ENCODE measurements at places on chromosomes 5 and 9.

DNA sequence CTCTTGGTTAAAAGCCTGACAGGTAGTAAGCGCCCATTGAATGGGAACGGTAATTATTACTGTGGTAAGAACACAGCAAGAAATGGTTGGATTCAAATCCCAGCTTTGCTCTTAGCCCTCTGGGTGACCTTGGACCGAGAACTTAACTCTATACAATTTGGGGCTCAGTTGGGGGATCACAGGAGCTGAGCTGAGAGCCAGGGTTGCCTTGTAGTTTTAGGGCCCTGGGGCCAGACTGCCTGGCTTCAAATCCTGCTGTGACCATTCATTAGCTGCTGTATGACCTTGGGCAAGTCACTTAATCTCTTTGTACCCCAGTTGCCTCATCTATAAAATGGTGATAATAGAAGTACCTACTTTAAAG is 87.4 kb upstream of the SH3PXD2B start:
- peaks cover 3% of the 10 kb centered on the region for H3K36me3 ChIP-seq
- no peak overlapping the region for H3K27ac ChIP-seq
- H3K27me3 ChIP-seq: peaks cover 17% of the 10 kb centered on the region
- H3K4me3 ChIP-seq: no peak overlapping the region

GRCh38 chr9:129507805-129508204 is 113.1 kb downstream of the C9orf50 start:
- H3K27me3 ChIP-seq: no peaks in the 10 kb centered on the region
- H3K27ac ChIP-seq: peak overlapping the region; percentile 8
- H3K36me3 ChIP-seq: peaks cover 9% of the 10 kb centered on the region
- peaks cover 46% of the 10 kb centered on the region for H3K4me1 ChIP-seq
- peak; percentile 37 for DNase-seq
- no peak overlapping the region for H3K4me3 ChIP-seq

GRCh38 chr5:68376935-68377334 is 161.4 kb downstream of the PIK3R1 start:
- no peak for DNase-seq
- H3K27me3 ChIP-seq: no peaks in the 10 kb centered on the region
- H3K4me3 ChIP-seq: no peak overlapping the region
- no peaks in the 10 kb centered on the region for H3K36me3 ChIP-seq
- peaks cover 16% of the 10 kb centered on the region for H3K4me1 ChIP-seq

- no peak for DNase-seq
- H3K27ac ChIP-seq: peak overlapping the region; percentile 34
- no peaks in the 10 kb centered on the region for H3K36me3 ChIP-seq
- H3K27me3 ChIP-seq: no peaks in the 10 kb centered on the region
These were observed 865.0 kb downstream of the PTPRD start for GRCh38 chr9:9747787-9748186.

- peak; percentile 58 for DNase-seq
- peaks cover 40% of the 10 kb centered on the region for H3K27me3 ChIP-seq
- no peak overlapping the region for H3K27ac ChIP-seq
- H3K36me3 ChIP-seq: no peaks in the 10 kb centered on the region
- H3K4me1 ChIP-seq: peaks cover 18% of the 10 kb centered on the region
These were observed 4.5 kb upstream of the LMX1B start for GRCh38 chr9:126609191-126609590.

- peaks cover 2% of the 10 kb centered on the region for H3K27me3 ChIP-seq
- no peaks in the 10 kb centered on the region for H3K36me3 ChIP-seq
- no peak overlapping the region for H3K4me3 ChIP-seq
- H3K27ac ChIP-seq: no peak overlapping the region
- H3K4me1 ChIP-seq: peaks cover 5% of the 10 kb centered on the region
These were observed 19.7 kb downstream of the C6 start for GRCh38 chr5:41193456-41194205.

DNA sequence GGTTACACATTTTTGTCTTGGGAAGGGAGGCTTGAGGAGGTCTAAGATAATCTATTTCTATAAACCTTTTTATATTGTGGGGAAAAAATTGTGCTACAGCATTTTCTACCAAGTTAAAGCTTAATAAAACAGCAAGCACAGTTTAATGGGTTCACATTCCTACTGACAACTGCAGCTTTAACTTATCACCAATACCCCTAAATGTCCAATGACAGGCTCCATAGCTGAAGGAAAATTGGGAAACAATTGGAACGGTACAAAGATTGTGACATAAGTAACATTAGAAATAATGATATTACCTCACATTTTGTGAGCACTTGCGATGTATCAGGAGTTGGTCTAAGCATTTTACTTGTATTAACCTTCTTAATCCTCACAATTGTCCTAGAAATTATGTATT is 79.5 kb upstream of the HAPLN1 start:
- no peaks in the 10 kb centered on the region for H3K4me1 ChIP-seq
- peaks cover 3% of the 10 kb centered on the region for H3K36me3 ChIP-seq
- no peak for DNase-seq

GRCh38 chr5:154834053-154834452 is 16.4 kb downstream of the FAXDC2 start:
- no peak overlapping the region for H3K27ac ChIP-seq
- H3K4me1 ChIP-seq: peaks cover 23% of the 10 kb centered on the region
- H3K4me3 ChIP-seq: no peak overlapping the region

DNA sequence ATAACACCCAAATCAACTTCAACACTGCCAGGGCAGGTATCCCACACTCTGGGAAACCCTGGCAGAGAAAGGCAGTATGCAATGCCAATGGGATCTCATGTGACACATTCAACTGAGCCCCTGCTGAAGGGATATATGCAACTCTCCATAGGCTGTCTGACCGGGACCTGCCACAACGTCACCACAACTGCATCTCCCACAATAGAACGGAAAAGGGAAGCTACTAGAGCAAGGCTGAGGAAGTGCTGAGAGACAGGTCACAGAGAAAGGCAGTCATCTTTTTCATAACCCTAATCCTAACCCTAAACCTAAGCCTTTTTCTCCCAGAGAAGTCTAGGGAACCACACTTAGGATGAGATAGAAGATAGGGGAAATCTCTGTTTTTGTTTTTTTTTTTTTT is 345.9 kb upstream of the CD180 start:
- H3K4me3 ChIP-seq: no peak overlapping the region
- no peaks in the 10 kb centered on the region for H3K36me3 ChIP-seq
- peaks cover 7% of the 10 kb centered on the region for H3K4me1 ChIP-seq

- no peak for DNase-seq
- peaks cover 14% of the 10 kb centered on the region for H3K36me3 ChIP-seq
- H3K4me3 ChIP-seq: no peak overlapping the region
- H3K4me1 ChIP-seq: peaks cover 52% of the 10 kb centered on the region
- no peaks in the 10 kb centered on the region for H3K27me3 ChIP-seq
These were observed 2.7 kb downstream of the GCNT4 start for GRCh38 chr5:75049456-75050351.
